ENCODE measurements at places on chromosomes 2 and 18.
A peak's percentile ranks its signal among the peaks of the same experiment; 100 is the strongest.

GRCh38 chr2:191976436-191976835 is 129.5 kb upstream of the CAVIN2 start:
- DNase-seq = no peak

GRCh38 chr2:241636182-241637017 is 558 bp downstream of the THAP4 start:
- DNase-seq = peak; percentile 15

DNA sequence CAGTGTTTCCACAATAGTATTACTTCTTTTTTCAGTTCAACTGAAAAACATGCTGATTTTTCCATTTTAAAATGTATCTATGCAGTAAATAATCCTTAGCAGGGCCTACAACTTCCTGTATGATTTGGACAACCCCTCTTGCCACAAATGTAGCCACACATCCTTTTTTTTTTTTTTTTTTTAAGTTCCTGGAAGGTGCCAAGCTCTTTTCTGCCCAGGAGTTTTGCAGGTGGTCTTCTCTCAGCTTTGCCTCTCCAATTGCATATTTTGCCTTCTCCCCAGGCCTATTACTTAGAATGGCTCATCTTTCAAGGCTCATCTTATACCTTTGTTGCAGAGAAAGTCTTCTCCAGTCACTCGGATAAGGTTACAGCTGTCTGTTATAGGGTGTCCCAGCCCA is 11.6 kb downstream of the KLHL14 start:
- DNase-seq = no peak

- no peak for DNase-seq
These were observed 38.1 kb downstream of the ST8SIA5 start for GRCh38 chr18:46718501-46719341.

DNA sequence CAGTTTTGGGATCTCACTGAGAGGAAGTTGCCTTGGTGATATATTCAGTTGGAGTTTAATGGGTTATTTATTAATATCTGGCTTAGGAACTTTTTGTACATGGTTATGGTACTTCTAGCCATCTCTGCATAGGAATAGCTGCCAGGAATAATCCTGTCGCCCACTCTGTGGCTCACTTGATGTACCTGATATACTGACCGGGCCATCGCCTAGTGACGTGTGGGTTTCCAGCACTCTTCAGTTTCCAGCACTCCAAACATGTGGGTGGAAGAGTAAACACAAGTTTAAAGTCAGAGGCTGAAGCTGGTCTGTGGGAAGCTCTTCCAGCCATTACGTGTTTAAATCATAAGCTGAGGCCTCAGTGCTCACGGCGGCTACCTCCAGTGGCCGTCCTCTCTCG is 44.3 kb upstream of the AGAP1 start:
- no peak for DNase-seq

DNA sequence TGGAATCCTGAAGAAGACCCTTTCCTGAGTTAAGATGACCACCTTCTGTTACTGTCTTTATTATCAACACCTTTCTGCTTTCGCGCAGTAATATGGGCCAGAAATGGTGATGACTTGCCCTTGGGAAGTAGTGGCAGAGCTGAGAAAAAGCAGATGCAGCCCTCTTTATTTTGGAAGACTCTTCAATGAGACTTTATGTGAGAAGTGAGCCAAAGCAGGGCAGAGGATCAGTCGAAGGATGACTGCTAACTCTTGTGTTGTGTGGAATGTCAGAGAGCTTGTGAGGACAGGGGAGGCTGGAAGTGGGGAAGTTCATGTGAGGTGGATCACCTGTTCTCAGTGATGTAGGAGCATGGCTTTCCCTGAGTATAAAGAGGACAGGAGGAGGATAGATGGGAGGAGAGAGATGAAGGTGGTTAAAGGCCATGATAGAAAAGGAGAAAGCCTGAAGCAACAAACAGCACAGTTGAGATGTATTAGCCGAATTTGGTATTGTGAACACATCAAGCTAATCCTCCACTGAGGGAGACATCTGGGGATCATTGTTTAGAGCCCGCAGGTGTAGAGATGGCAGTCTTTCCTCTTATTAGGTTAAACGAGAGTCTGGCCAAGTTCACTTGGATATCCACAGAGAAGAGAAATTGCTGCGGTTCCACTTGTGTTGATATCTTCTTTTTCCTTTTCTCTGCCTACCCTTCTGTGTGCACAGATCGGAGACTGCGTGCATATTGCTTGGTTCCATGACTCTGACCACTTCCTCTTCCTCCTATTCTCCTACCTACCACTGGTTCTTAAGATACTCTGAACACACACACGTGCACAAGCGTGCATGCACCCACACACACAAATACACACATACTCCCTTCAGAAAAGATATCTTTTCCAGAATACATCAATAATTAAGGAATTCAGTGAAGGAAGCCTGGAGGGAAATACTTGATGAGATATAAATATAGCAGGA is 67.4 kb downstream of the SLC9A2 start:
- no peak for DNase-seq

GRCh38 chr18:21047126-21047525 is 64.5 kb downstream of the ROCK1 start:
- no peak for DNase-seq

DNA sequence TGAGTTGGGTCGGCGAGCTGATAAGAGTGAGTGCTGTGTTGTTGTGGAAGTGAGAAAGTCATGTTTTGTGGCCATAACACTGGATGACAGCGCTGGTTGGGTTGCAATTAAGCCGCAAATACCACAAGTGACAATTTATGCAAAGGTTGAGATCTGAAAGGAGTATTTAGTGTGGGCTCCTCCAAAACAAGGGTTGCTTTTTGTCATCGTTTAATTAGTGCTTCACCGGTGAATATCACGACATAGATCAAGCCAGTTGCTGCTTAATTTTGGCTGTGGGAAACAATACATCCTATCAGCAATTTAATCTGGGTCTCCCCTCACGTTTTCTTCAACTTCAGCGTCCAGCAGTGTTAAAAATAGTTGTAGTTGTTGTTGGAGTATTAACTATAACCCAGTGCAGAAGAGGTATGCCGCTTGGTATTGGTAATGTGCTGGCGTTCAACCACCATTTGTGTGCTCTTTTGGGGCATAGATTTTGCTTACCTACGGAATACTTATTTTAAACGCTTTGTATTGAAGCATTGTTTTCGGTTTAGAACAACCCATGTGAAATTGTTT is 662 bp downstream of the ACVR2A start:
- no peak for DNase-seq

GRCh38 chr2:166042768-166043390 is 84.9 kb downstream of the SCN1A start:
- no peak for DNase-seq

GRCh38 chr2:10252661-10253060 is 50.0 kb upstream of the HPCAL1 start:
- DNase-seq = no peak

- no peak for DNase-seq
These were observed 97.6 kb downstream of the C1D start for GRCh38 chr2:67965246-67965645.

GRCh38 chr18:55289775-55290174 is 298.2 kb downstream of the TCF4 start:
- no peak for DNase-seq

DNA sequence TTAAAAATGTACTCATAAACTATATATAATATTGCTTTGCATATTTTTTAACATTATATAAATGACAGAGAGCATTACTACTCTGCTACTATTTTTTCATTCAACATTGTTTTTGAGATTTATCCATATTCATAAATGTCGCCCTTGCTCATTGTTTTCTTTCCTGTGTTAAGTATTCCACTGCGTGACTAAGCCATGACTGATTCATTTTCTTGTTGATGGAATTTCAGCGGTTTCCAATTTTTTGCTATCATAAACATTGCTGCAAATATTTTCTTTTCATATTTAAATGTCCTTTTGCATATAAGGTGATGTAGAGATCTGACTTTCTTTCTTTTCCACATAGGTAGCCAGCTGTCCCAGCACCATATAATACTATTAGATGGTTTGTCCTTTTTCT is 57.6 kb downstream of the SFXN5 start:
- no peak for DNase-seq

DNA sequence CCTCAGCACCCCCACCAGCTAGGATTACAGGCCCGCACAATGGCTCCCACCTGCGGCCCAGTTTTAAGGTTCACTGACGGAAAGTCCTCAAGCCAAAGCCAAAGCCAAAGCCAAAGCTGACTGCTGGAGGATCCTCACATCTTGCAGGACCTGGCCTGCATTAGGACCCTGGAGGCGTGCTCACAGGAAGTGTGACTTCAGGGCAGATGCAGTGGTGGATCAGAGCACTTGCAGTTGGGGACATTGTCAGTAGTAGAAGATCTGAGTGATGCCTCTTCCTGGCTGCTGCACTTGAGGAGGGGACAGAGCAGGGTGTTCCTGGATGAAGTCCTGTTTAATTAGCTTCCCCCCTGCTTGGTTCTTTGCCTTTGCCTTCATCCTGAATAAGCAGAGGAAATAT is 69.0 kb upstream of the ALPP start:
- DNase-seq = no peak

- no peak for DNase-seq
These were observed 134.7 kb upstream of the CCDC150 start for GRCh38 chr2:196504788-196505187.

GRCh38 chr2:72155737-72156136 is 8.1 kb upstream of the CYP26B1 start:
- DNase-seq = no peak

GRCh38 chr2:40332191-40332826 is 119.6 kb downstream of the SLC8A1 start:
- no peak for DNase-seq

All from T-helper 9 cell (primary cell).